KBM-7 (cell line): ENCODE measurements at places on chromosomes 1 and 21.

DNA sequence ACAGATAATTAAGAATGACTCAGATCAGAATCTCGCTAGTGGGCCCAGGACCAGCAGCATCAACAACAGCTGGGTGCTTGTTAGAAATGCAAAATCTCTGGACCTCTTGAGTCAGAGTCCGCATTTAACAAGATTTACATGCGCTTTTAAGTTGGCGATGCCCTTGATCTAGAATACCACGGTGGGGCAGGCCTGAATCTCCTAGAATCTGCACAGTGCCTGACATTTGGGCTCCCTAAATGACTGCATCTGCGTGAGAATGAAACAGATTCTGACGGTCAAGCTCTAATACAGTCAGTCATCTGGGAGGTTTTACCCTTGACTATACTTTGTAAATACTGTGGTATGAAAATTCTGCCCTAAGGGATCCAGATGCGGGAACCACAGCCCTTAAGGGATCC, 17.2 kb upstream of the RAB29 start:
- DNase-seq = no peak

GRCh38 chr1:65881067-65881594, 88.4 kb downstream of the PDE4B start:
- no peak for DNase-seq

DNA sequence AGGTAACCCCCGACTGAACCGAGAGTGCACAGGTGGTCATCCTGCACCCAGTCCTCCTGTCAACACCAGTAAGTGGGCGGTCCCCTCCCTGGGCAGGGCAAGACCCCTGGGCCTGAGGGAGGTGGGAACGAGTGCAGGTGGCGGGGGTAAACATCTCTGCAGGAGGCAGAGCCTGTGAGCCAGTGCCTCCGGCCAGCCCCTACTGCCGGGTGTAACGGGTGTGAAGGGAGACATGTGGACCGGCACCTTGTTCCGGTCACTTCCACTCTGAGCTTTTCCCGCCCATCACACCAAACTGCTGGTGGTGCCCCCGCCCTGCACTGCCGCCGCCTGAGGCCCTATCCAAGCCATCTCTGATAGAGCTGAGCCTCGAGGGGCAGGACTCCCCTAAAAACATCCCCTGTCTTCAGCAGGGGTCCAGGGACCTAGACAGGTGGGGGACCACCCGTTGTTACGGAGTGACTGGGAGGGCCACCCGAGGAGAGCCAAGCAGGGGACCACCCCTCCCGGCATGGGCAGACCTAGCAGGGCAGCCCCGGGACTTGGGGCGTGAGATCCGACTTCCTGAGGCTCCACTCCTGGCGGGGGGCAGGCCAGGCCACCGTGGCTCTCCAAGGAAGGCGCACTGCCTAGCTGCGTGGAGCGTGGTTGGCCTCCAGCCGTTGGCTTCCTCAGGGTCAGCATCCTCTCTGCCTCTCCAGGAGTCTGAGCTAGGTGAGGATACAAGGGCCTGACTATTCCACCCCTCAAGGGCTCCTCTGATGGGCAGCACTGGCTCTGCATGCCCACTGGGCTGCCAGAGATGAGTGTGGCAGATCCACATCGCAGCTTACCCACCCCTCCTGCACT, 43.8 kb upstream of the LBR start:
- DNase-seq = no peak

DNA sequence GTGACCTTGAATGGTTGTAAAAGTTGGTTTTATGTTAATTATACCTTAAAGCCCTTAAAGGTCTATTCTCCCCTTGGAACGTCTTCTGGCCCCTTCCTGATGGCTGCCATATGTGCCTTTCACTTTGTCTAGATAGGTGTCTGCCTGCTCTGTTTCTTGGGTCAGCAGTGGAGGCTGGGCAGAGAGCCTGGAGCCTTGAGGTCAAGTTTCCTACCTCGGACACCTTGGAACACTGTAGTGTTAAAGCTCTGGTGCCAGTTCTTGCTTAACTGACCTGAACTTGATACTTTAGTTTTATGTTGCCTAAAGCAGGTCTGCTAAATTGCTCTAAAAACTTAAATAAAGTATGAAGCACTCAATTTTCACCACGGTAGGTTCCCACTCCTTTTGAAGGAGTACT, 86.5 kb downstream of the CDC14A start:
- no peak for DNase-seq

GRCh38 chr1:85894651-85895050, 186.4 kb upstream of the ZNHIT6 start:
- DNase-seq = peak; percentile 75

GRCh38 chr1:156012051-156012817, 8.5 kb downstream of the SSR2 start:
- DNase-seq = no peak

DNA sequence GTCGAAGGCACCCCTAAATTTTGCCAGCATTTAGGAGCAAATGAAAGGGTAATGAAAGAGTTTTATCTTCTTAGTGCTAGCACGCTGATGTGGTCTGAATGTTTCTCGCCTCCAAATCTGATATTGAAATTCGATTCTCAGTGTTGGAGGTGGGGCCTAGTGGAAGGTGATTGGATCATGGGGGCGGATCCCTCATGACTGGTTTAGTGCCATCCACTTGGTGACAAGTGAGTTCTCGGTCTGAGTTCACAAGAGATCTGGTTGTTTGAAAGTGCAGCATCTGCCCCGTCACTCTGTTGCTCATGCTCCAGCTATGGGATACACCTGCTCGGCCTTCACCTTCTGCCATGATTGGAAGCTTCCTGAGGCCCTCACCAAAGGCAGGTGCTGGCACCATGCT, 75.1 kb upstream of the ZBTB40 start:
- DNase-seq = no peak

DNA sequence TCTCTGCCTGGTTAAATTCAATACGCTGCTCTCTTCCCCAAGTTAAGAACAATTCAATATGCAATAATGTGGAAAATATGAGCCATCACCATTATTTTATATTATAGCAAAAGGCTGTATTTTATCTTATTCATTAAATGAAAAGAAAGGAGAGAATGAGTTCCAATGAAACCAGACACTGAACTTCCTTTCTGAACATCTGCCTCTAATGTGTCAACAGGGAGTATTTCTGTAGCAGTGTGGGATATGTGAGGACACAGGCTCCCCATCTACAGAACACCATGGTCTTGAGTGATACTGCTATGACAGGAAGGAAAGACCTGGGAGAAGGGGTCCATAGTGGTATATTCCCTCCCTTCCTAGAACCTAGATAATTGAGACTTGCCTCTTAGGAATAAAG, 46.3 kb downstream of the CASQ2 start:
- DNase-seq = no peak

DNA sequence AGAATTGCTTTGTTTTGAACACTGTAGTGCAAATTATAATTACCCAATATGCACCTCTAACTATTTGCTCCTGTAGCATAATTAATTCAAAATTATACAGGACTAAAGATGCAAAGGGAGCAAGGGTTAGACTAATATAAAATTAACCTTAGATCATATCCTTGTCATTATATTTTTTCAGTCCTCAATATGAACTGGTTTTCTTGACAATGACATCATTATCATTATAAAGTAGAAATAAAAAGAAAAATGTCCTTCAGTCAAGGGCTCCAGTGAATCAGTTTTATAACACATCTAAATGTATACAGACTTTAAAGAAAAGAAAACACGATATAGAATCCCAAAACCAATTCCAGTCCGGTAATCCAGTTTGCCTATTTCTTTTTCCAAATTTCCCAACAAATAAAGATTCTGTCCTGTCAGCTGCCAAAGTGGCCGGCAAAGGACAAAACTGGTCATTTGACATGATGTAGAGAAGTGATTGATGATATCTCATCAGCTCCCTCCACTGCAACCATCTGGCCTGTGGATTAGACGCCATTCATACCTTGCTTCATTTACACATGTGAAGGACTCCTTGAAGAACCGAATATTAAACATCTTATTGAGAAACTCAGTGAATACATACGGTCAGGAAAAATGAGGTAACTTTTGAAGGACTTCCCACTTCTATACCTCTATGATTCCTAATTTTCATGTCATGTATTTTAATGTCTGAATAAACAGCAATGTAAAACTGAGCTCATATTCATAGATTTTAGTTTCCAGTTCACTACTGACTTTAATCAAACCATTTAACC, 15.5 kb downstream of the DPYD start:
- no peak for DNase-seq

- DNase-seq = no peak
Observed at GRCh38 chr1:198523182-198523950, 17.1 kb downstream of the ATP6V1G3 start.

DNA sequence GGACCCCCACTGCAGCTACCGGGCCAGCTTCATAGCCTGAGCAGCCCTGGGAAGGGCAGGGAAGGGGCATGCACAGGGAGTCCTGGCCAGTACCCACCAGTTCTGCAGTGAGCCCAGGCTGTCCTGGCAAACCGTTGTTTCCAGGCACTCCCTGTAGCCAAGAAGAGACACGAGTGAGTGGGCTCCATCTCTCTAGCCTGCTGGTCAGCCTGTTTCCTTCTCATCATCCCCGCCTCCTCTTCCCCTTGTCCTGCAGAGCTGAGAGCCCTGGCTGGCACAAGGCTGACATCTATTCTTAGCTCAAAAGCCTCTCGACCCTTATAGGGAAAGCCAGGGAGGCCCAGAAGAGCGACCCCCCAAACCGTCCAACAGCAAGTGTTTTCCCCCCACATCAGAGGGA, 28.7 kb downstream of the COL16A1 start:
- no peak for DNase-seq
